ENCODE measurements at places on chromosomes 4 and X.

- DNase-seq: no peak
Measured at GRCh38 chr4:4838936-4839810, 20.3 kb upstream of the MSX1 start.

GRCh38 chr4:1179976-1180375 lies 7.6 kb upstream of the SPON2 start:
- no peak for DNase-seq

GRCh38 chrX:129808829-129809796 lies 29.4 kb downstream of the SASH3 start:
- no peak for DNase-seq

DNA sequence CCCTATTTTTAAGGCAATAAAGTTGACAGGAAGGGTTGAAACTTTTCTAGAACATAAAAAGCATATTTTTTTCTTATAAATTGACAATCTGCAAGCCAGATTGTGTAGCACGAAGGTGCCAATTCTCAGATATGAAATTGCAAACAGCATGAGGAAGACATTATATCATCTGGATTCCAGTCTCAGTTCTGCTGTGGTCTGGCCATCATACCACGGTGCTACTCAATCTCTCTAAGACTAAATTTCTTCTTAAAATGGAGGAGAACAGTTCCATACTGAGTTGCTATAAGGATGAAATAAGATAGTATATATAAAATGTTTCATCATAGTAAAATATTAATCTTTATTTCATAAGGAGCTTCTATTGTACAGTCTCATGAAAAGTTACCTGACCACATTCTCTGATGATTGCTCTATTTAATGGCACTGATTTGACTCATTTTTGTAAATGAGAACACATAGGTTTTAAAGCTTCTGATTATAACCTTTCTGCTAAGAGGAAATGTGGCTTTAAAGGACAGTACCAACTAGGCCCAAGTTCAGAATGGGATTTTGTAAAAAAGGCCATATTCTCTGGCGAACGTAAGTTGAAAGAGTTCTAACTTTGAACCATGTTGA lies 127.9 kb downstream of the SHROOM3 start:
- DNase-seq: no peak

GRCh38 chr4:151876381-151876988 lies 115.7 kb upstream of the GATB start:
- DNase-seq: no peak

All from ascending aorta (tissue), 2 donors.